ENCODE measurements at places on chromosomes 7 and 10. TPM values are rescaled to one million over a fixed set of nuclear protein-coding genes. Genes with fewer than 3 reads are reported as not detected.

ACTR3C gene
- 2.9 TPM for total RNA-seq

DNA sequence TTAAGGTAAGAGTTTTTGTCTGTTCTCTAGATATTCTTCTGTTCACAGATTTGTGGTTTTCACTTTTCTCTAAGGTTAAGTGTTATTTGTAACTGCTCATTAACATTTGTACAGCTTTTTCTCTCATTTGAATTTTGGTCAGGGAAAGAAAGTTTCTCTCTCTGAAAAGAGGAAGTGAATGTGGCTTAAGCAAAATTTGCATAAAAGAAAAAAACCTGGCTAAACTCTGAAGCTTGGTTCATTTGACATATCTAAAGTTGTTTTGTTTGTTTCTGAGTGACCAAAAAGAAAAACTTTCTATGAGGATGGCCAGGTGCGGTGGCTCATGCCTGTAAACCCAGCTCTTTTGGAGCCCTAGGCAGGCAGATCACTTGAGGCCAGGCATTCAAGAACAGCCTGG is 22.0 kb upstream of the SLC26A4 start:
- DNase-seq = no peak

- no peak for DNase-seq
Observed at GRCh38 chr7:46530081-46530750, 609.1 kb upstream of the IGFBP3 start.

CALHM3 gene
- total RNA-seq = not detected

- DNase-seq = no peak
Observed at GRCh38 chr7:67033251-67033650, 36.6 kb downstream of the TYW1 start.

- DNase-seq = no peak
Observed at GRCh38 chr10:31479752-31480151, 160.7 kb downstream of the ZEB1 start.

Measured in foreskin keratinocyte (primary cell).